ENCODE measurements at places on chromosomes 7 and 10.

DNA sequence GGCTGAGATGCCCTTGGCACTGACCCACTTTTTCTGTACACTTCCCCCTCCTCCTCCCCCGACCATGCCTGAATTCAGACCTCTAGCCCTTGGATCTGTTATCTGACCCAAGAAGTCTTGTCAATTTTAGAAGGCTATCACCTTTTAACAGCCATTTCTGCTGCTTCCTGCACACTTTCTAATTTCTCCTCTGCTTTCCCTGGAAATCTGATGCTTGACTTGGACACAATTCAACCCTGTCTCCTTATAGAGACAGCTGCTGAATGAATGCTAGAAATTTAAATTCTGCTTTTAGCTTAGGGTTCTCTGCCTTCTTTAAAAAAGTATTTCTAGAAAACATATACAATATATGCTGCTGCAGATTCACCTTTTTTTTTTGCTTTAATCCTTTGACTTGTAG is 417.9 kb upstream of the KLF6 start:
- DNase-seq = no peak

- DNase-seq = no peak
These were observed 6.9 kb upstream of the SH2B2 start for GRCh38 chr7:102279537-102280400.

GRCh38 chr10:86064219-86064618 is 302.4 kb downstream of the GRID1 start:
- DNase-seq = no peak

DNA sequence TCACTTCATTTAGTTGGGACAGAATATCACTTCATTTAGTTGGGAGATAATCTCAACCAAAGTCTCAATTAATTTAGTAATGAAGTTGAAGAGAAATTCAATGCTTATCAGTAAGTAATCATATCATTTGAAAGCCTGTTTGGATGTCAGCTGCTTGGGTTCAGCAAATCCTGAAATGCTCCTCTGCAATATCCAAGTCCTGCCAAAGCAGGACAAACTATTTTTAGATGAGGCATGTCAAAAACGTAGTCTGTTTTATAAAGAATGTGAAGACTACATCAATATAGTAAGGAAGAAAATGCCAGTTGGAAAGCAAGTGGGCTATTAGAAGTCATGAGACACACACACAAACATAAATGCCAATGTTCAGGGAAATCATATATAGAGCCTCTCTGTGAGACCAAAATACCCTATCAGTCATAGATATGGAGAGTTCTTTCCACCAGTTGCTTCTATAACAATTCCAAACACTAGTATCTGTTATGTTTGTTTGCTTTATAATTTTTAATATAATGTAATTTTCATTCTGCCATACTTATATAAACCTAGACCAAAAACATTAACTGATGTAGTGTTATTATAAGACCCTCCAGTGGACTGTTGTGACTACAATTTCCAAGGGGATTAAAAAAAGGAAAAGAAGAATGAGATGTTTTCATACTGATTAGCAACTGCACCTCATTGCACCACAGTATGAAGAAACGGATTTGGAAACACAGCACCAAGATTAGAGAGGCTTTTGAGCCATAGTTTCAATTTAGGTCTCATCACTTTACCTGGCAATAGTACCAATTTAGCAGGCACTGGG is 160.7 kb downstream of the LRRTM3 start:
- no peak for DNase-seq

DNA sequence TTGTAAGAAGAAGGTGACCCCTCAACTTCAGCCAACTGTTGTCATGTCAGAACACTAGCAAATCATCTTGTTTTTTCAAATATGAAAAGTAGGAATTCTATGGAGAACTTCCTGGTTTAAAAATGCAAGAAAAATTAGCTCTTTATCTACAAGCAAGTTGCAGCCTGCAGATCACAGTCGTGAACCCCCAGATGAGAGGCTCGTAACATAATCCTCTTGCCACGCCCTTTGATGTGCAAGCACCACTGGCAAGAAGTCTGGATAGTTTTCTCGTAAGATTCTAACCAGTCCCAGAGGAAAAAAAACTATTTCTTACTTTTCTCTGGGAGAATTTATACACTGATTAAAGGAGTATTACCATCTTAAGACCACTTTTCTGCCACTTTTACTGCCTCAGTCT is 132.3 kb downstream of the DPY19L1 start:
- DNase-seq = no peak

DNA sequence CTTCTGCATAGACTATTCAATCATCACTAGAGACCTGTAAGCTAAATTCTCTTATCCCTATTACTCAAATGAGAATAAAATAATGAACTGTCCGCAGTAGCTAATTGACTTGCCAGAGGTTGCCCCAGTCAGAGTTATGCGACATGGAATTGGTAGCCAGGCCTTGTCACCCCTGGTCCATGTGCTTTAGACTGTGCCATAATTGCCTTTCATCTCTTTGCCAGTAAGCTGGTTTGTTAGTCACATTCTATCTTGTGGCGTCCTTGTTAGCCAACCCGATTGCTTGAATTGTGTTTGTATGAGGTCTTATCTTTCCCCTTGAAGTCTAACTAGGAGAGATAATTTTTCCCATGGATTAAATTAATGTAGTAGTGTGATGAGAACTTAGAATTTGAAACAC is 262.6 kb downstream of the CSTF2T start:
- DNase-seq = no peak

- no peak for DNase-seq
These were observed 12.1 kb upstream of the CSGALNACT2 start for GRCh38 chr10:43125881-43126731.
